ENCODE measurements at places on chromosomes 5 and 9.

DNA sequence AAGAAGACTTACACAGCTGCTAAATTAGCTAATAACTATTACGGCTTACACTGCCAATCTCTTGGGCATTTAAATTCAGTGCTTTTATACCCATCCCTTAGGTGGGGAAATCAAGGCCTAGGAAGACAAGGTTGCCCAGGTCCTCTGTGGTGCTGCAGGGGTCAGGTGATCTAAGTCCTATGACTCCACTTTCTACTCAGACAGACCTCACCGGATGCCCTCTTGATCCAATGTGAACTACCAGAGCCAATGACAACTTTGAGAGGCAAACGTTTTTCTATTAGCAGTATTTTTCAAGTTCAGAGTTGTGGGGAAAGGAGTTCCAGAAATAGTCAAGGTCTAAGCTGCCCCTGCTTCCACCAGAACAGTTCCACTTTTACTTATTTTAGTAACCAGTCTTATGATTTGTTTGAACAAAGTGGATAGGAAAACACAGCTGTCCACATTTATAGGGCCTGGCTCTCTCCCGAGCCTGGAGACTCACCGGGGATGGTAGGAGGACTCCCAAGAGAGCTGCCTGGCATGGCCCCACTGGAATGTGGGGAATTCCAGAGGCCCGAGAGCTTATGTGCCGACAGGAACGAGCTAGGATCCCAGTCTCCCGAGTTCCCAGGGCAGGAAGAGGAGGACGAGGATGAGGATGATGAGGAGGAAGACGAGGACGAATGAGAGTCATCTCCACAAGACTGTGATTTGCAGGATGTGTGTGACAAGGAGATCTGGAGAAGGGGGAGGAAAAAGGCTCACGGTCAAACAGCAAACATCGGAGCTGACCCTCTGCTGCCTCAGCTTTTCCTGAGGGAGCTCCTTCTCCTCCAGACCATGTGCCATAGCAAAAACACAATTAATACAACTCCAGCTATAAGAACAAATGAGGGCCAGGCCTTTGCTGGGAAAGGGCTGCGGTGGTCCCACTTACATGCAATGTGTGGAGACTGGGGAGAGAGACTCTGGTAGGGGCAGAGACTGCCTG, 16.7 kb downstream of the FAM193B start:
- DNase-seq, result no peak

DNA sequence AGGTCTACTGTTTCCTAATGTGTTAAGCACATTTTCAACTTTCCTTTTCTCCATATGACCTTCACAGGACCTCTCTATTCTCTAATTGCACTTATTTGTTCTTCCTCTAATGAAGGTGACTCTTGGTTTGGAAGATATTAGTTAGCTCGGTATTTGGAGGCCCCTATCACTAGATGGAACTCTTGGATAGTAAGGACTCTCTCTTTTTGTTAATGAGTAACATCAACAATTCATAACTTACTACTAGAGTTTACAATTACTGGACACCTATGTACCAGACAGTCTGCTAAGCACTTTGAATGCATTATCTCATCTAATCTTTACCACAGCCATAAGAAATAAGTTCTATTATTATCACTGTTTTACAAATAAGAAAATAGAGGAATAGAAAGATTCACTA, 23.4 kb upstream of the PAM start:
- no peak for DNase-seq

DNA sequence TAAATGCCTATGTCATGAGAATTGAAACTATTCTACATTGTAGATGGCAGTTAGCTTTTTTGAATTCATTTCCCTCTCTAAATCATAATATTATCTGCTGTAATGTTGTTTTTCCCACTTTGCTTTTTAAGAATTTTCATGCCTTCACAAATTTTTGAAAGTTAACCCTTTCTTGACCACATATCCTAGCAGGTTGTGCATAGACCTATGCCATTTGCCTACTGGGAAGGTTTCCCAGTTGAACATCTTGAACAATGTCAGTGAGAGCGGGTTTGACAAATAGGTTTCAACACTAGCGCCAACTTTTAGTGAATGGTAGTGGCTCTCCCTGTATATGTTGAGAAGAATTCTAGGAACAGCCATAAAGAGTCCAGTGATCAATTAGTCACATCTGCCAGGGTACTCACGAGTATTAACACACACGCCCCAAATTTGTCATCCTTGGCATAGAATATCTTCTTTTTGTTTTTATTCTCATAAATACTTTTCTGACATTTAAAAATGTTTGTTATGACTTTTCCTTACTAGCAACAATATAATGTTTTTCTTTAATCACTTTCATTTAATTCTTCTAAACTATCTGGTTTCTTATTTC, 307.6 kb downstream of the PJA2 start:
- DNase-seq, result no peak

GRCh38 chr5:159489779-159490178, 159.5 kb upstream of the IL12B start:
- no peak for DNase-seq

DNA sequence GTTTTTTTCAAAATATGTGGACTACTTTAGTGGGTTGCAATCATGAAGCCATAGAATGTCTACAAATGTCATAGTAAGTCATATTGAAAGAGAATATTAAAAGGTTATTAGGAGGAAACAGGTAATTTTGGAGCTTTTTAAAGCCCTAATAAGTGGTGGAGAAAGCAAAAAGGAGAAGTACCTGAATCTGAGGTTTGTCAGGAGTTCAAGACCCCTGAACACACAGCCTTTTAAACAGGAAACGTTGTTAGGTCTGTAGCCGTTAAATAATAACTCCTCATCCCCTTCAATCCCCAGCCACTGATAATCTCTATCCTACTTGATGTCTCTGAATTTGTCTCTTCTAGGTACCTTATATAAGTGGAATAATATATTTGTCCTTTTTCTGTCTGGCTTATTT, 51.1 kb downstream of the SPEF2 start:
- DNase-seq, result no peak

GRCh38 chr5:59180515-59180914, 597.6 kb downstream of the RAB3C start:
- DNase-seq, result no peak

DNA sequence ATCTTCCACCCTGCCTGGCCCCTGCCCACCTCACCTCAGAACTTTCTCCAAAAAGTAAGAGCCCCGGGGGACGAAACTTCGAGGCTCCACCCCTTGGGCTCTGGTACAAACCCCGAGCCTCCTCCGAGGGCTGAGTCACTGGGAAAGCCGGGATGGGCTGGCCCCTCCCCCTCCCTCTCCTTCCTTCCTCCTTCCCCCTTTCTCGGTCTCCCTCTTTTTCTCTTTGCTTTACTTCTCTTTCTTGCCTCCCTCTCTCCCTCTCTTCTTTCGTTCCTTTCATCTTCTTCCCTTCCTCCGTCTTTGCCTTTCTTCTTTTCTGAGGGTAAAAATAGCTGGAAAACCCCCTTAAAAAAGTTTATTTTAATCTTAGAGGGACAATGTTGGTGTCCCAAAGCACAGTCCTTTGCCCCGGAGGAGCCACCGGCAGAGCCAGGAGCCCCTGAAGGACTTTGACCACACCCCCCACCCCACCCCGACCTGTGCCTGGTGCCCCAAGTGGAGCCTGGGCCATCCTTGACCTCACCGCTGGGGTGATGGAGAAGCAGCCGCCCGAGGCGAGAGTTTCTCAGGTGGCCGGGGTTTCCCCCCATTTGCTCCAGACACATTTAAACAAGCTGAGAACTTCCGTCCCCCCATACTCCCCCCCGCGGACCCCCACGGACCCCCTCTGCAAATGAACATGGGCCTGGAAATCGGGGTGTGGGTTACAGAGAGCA, 5.7 kb upstream of the NOTCH1 start:
- DNase-seq, result no peak

- no peak for DNase-seq
These were observed 192.1 kb upstream of the DMRT1 start for GRCh38 chr9:649128-650074.

- no peak for DNase-seq
These were observed 514.2 kb upstream of the TLE4 start for GRCh38 chr9:79057576-79057975.

DNA sequence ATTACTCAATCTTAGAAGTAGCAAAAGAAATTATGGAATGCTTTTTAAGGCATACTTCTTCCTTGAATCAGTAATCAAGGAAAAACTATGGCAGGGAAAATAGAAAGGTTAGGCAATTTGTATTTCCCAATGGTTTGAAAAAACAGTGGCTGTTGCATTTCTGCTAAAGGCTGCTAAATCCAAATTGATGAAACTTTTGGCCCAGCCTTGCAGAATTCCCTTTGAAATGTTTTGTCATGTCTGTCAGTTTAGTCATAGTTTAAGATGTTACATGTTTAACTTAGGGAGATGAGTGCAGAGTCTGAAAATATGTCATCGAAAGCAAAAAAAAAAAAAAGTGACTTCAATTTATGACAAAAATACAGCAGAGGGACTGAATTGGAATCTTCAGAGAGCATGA, 878.9 kb upstream of the WWC1 start:
- no peak for DNase-seq

DNA sequence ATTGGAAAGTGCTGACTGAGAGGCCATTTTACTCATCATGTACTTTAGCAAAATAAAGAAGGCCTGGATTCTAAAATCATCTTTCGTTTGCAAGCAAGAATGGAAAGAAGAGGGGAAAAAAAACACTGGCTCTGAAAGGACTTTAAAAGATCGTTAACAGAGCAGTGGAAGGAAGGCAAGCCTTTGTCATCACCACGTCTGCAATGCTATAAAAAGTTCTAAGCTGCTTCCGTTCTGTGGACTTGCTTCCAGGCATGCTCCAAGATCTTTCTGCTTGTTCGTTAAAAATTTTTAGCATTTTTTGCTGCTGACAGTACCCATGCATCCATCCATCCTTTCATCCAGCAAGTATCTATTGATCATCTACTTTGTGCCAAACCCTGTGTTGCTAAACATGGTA, 226.5 kb downstream of the GABBR2 start:
- DNase-seq, result no peak

- no peak for DNase-seq
These were observed 439.5 kb downstream of the GADD45G start for GRCh38 chr9:90044263-90044662.

- no peak for DNase-seq
These were observed 315.2 kb downstream of the ARHGAP26 start for GRCh38 chr5:143085319-143085917.

DNA sequence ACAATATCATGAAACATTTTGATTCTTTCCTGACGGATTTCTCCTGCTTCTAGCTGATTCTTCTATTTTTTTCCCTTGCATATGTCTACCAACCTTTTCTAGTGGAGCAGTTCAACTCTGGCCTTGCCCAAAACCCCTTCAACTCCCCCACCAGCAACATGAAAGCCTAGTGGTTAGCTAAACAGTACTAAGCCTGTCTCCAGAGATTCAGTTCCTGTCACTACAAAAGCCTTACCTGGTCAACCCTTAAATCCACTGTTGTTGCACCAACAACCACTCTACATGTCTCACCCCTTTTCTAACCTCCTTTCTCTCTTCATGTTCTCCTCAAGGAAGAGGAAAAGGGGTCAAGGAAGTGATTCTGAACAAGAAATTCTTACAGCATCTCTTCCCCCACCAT, 74.8 kb upstream of the PIK3R1 start:
- no peak for DNase-seq

DNA sequence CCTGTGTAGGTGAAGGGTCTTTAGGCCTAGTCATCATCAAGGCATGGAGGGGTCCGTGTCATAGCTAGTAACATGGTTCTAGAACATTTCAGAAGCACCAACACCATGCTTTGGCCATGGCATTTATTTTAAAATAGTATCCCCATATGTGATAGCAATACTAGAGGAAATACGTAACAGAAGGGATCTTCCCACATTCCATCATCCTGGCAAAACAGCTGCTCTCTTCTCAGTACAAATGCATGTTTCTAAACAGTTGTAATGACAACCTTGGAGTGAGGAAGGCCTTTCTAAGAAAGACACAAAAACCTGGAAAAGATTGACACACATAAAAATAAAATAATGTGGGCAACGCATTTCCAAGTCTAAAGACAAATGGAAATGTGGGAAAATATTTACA, 97.6 kb downstream of the GADD45G start:
- no peak for DNase-seq

DNA sequence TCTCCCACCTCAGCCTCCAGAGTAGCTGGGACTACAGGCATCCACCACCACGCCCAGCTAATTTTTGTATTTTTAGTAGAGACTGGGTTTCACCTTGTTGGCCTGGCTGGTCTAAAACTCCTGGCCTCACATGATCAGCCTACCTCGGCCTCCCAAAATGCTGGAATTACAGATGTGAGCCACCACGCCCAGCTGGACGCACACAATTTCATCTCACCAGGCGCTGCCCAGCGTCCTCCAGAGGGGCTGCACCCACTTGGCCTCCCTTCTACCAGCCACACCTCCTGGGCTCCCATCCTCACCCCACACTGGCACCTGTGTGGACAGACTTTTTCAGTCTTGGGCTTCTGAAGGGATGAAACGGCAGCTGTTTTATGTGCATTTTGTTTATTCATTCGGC, 3.8 kb upstream of the EXOC3 start:
- no peak for DNase-seq

DNA sequence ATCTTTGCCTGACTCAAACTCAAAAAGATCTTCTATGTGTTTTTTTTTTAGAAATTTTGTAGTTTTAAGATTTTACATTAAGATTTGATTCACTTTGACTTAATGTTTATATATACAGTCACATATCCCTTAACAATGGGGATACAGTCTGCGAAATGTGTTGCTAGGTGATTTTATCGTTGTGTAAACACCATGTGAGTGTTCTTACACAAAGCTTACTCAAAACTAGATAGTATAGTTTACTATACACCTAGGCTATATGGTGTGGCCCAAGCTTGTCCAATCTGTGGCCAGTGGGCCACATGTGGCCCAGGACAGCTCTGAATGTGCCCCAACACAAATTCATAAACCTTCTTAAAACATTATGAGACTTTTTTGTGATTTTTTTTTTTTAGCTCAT, 131.9 kb downstream of the CWC27 start:
- no peak for DNase-seq

DNA sequence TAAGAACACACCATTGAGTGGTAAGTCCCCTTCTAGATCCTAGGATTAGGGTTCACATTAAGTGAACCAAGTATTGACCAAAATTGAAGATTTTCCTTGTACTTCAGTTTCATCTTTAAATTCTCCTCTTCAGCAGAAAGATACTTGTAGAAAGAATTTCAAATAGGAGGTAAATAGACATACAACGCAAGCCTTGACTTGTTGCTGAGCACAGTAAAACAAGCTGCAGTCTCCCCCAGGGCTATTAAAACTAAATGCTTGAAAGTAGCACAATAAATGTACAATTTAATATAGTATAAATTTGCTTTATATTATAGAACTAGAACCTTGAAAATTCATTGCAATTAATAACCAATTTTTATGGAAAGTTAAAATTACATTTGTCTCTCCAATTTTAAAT, 170.1 kb upstream of the TARS1 start:
- no peak for DNase-seq

GRCh38 chr9:133009906-133010582, 20.8 kb upstream of the GTF3C5 start:
- DNase-seq, result no peak

DNA sequence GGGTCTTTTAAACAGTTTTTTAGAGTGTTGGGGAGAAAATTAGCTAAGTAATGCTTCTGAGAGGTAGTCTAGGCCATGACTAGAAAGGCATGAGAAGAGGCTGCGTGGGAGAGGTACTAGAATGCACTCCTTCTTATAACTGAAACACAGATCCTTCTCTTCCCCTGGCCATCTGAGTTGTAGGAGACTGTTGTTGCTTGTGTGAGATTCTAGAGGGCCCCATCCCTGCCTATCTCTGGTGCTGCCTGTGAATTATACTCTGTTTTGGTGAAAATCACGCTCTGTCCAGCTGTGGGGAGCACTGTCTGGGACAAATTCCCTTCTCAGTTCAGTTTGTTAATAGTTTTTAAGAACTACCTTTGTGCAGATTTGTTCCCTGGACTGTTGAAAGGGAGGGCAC, 37.5 kb downstream of the MAP1B start:
- DNase-seq, result no peak

- no peak for DNase-seq
These were observed 163.7 kb upstream of the ELL2 start for GRCh38 chr5:96125231-96125891.

All from stimulated activated CD4-positive, alpha-beta T cell treated with anti-CD3 and anti-CD28 coated beads, Interleukin-15, amount 100 ng/mL, for 48 hours (primary cell).